ENCODE measurements at places on chromosomes 2 and 18.
A peak's percentile ranks its signal among the peaks of the same experiment; 100 is the strongest.

- no peak for DNase-seq
These were observed 80.0 kb upstream of the ZNF532 start for GRCh38 chr18:58784601-58785137.

- DNase-seq = no peak
These were observed 42.8 kb downstream of the PROKR1 start for GRCh38 chr2:68686178-68686577.

DNA sequence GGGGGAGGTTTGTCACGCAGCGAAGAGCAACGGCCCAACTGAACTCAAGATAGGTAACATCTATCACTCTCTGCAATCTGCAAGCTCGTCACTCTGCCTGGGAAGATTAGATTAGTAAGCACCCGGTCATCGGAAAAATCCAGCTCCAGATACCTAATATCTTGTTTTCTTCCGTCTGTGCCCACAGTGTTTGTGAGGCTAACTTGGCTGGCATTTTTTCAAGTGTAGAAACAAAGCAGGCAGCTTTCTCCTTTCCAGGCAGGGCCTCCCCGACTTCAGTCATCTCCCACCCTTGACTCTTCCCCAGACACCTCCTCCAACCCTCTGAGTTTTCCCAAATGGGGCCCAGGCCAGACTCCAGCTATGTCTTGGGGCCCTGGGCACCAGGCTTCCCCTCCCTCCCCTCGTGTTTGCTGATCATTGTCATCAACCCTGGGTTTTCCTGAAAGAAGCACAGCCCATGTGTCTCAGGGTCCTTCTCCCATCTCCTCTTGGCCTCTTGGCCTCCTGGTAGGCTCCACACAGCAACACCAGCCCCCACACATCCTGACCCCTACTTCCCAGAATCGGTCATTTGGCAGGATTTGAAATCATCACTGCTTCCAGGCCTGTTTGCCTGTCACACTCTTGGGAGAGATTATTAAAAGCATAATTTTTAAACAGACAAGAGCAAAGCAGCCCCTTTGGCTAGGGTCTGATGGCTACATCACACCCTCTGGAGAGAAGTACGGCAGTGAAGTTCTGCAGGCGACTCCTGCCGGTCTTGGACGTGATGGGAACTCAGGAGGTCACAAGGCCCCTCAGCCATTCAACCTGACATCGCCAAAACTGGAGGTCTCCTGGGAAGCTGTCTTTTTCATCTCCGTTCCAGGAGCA, 144.9 kb upstream of the ID2 start:
- DNase-seq = no peak

- DNase-seq = no peak
These were observed 16.0 kb upstream of the IKZF2 start for GRCh38 chr2:213167271-213167930.

DNA sequence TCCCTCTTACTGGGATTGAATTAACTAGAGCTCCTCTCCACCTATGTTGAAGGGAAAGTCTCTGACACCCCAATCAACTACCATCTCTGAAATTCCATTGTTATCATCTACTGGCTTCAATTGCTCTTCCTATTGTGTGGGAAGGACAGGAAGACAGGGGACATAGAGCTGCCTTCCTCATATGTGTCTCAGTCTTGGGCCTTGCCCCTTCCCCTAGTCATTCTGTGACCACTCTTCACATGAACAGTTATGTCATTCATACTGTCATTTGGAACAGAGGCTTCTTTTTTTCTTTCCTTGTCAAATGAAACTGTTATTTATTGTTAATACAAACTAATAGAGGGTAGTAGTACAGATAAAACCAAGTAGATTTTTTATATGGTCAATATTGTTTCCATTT, 69.6 kb upstream of the EMILIN2 start:
- DNase-seq = no peak

DNA sequence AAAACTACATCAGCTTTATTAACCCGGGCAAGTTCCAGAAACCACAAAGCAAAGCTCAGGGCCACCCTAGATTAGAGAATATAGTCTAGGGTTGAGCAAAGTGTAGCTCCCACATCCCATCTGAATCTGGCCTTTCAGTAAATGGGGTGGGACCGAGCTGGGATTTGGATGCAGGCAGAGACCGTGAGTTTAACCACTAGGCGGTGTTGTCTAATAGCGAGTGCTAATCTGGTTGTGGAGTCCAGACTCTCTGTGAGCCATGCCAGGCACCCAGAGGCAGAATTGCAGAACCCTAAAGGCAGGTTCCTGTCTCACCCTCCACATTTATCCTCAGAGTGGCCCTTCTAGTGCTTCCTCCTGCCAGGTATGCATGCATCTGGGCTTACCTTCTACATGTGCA, 435.9 kb downstream of the TSN start:
- DNase-seq = no peak

GRCh38 chr18:79405019-79405780, 9.5 kb downstream of the NFATC1 start:
- DNase-seq = no peak

DNA sequence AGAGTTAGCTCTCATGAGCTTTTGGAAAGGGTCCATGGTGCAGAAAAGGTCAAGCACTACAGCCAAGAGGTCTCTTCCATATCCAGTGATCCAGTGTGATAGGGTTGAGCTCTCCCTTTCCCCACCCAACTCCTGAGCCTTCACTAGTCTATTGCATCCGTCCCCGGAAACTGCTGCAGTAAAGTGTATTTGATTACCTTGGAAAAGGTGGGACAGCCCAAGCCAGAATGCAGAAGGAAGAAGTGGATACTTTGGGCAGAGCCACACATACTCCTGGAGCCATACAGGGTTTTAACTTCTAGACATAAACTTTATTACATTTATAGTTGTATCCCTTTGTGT, 3.6 kb downstream of the PNKD start:
- no peak for DNase-seq

DNA sequence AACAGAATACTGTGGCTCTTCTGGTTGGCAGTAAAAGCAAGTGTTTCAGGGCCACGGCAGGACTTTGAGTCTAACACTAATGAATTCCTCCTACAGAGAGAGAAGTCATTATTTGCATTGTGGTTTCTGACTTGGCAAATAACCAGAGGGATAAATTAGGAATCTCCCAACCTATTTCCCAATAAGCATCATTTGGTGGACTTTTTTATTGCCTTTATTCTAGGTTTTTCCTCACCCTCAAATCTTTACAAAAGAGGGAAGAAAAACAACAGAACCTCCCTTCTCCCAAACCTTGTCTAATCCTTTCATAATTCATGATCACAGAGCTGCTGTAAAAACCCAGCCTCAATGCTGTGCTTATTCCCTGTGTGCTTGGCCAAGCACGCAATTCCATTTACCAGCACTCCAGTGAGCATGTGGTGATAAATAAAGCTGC, 179.7 kb downstream of the AGPS start:
- DNase-seq = no peak

DNA sequence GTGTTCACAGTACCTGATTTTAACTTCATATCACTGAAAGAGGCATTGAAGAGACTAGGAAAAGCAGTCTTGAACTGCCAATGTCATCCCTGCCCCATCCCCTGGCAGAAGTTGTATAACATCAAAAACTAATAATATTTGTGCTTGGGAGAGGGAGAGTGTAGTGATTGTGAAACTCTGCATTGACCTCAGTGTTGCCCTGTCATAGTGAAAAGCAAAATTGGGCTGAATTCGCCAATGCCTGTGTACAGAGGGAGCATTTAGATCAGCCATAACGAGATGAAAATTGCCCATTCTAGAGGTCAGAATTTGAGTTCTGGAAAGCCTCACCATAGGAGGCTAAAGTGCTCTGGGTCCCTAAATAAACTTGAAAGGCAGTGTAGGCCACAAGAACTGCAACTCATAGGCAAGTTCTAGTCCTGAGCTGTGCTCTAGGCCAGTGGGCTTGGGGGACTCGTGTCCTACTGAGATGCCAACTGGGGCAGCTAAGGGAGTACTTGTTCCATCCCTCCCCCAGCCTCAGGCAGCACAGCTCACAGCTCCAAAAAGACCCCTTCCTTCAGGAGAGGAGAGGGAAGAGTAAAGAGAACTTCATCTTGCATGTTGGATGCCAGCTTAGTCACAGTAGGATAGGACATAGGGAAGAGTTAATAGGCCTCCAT, 855.6 kb downstream of the TSN start:
- DNase-seq = no peak

DNA sequence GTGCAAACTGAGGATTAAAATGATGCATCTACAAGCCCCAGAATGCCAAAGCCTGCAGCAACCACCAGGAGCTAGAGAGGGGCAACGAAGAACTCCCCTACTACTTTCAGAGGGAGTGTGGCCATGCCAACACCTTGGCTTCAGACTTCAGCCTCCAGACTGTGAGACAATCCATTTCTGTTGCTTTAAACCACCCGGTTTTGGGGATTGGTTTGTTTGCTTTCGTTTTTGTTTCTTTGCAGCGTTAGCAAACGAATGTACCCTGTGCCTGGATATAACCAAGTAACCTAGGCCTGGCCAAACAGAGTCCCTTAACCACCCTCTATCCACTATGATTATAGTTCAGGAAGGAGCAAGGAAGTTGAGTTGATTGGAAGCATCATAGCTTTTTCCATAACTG, 171.2 kb upstream of the NCK2 start:
- DNase-seq = no peak

GRCh38 chr2:18671363-18671762, 82.0 kb upstream of the NT5C1B start:
- DNase-seq = no peak

DNA sequence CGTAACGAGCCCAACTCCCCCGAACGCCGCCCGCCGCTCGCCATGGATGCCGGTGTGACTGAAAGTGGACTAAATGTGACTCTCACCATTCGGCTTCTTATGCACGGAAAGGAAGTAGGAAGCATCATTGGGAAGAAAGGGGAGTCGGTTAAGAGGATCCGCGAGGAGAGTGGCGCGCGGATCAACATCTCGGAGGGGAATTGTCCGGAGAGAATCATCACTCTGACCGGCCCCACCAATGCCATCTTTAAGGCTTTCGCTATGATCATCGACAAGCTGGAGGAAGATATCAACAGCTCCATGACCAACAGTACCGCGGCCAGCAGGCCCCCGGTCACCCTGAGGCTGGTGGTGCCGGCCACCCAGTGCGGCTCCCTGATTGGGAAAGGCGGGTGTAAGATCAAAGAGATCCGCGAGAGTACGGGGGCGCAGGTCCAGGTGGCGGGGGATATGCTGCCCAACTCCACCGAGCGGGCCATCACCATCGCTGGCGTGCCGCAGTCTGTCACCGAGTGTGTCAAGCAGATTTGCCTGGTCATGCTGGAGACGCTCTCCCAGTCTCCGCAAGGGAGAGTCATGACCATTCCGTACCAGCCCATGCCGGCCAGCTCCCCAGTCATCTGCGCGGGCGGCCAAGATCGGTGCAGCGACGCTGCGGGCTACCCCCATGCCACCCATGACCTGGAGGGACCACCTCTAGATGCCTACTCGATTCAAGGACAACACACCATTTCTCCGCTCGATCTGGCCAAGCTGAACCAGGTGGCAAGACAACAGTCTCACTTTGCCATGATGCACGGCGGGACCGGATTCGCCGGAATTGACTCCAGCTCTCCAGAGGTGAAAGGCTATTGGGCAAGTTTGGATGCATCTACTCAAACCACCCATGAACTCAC, 673 bp downstream of the PCBP1 start:
- peak; percentile 65 for DNase-seq

DNA sequence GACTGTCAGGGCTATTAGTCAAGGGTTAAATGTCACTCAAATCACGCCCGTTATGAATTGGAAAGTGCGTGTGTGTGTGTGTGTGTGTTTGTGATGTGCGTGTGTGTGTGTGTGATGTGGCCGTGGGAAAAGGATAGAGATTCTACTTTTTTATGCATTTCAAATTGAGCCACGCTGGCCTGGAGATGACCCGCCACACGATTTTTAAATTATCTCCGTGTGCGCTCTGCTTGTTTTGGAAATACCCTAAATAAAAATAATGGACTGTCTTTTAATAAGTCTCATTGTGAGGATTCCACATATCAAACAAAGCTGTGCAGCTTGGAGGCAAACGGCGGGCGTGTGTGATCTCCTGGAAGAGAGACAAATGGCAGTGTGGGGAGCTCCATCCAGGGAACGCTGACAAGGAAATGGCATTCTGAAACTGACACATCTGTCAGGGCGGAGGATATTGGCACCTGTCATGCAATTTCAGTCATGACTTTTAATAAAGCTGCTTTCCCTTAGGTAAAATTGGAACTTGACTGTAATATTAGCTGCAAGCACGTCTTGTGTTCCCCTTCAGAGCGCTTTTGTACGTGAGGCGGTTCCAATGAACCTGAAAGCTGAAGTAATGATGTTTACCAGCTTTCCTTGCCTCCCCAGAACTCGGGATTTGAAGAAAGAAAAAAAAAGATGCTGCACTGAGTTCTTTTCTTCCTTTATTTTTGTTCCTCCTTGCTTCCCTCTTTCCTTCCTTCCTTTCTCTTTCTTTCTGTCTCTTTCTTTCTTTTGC, 381.8 kb upstream of the SMIM21 start:
- peak; percentile 64 for DNase-seq

DNA sequence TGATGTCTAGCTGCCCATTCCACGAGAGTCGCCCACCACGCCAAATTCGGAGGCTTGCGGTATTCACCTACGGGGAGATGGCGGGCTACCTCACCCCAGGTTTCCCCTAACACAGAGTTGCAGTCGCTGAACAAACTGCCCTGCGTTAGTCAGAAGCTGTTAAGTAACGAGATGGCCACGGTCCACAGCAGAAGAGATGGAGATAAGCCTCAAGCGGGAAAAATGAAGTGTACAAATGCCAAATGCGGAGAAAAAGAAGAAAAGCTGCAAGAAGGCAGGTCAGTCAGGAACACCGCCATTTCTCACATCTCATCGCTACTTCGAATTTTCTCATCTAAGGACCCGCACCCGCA, 425 bp downstream of the ASB3 start:
- DNase-seq = no peak

DNA sequence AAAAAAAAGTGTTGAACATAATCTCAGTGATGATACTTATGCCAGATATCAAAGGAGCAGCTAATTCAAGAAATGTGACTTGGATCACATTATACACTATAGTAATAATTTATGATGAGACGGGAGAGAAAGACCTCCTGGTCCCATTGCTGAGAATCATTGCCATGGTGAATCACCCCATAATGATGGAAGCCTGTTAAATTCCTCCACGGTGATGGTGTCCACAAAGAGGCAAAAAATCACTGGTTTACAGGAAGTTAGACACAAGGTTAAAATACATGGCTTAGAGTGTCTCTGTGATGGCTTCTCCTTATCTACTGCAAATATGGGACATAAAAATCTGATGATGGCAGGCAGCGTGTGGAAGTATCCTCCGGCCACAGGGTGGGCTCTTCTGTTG, 210.0 kb downstream of the CDH2 start:
- no peak for DNase-seq

- no peak for DNase-seq
These were observed 75.9 kb upstream of the CYRIA start for GRCh38 chr2:16741498-16741897.
